T-helper 2 cell treated with Interferon-gamma antibody and Interleukin-4, amounts not matched to agents 5 μg/mL and 100 μg/mL, for 36 hours (primary cell): ENCODE measurements at places on chromosomes 6 and 20.

DNA sequence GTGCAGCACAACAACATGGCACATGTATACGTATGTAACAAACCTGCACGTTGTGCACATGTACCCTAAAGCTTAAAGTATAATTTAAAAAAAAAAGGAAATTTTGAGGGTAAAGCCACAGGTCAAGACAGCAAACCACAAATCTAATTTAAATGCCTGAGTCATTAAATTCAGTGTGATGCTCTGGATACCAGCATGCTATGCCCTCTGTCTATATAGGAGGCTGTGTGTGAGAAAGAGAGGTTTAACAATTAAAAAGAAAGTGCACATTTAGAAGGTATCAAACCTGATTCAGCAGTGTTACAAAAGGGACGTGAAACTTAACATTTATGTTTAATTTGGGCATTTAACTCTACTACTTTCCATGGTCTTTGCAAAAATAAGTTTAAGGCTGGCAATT is 276.3 kb downstream of the ADGRB3 start:
- no peak for DNase-seq

DNA sequence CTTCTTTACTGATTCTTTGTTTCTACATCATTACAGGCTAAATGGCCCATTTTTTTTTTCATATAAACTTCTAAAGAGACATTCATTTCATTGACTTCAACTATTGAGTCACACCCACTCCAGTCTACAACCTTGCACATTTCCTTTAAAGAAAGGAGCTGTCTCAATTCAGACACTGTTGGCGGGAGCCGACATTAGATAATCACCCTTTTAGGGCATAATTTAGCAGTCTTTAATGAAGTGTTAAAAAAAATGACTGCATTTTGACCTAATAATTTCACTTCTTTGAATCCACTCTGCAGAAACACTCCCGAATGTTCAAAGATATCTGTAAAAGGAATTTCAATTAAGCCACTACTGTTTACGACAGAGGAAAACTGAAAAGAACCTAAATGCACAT is 1.5 kb downstream of the EPM2A start:
- no peak for DNase-seq

DNA sequence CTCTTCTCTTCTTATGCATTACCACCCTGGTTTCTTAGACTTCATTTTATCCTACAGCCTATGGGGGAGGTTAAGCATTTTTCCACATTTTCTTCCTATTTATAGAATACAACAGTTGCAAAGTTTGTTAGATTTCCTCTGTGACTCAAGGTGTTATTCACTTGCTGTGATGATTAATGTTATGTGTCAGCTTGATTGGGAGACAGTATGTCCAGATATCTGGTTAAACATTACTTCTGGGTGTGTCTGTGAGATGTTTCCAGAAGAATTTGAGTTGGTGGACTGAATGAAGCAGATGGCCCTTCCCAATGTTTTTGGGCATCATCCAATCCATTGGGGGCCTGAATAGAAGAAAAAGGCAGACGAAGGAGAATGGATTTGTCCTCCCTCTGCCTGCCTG is 131.3 kb downstream of the C6orf118 start:
- DNase-seq: no peak

- no peak for DNase-seq
These were observed 17.1 kb upstream of the ADRM1 start for GRCh38 chr20:62285722-62286121.

DNA sequence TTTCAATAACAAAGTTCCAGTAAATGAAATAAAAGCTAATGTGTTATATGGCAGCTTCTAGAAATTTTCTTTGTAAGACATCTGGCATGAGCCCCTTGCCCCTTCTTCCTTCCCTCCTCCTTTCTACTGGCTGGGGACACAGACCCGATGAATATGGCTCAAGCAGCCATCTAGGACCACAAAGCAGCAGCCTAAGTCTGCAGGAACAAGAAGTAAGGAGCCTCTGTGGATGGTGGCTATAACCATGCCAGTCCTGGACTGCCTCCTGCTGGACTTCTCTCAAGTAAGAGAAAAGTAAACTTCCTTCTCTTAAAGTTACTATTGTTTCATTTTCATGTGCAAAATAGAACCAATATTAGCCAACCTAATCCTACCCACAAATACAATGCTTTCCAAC is 114.9 kb upstream of the DST start:
- no peak for DNase-seq

DNA sequence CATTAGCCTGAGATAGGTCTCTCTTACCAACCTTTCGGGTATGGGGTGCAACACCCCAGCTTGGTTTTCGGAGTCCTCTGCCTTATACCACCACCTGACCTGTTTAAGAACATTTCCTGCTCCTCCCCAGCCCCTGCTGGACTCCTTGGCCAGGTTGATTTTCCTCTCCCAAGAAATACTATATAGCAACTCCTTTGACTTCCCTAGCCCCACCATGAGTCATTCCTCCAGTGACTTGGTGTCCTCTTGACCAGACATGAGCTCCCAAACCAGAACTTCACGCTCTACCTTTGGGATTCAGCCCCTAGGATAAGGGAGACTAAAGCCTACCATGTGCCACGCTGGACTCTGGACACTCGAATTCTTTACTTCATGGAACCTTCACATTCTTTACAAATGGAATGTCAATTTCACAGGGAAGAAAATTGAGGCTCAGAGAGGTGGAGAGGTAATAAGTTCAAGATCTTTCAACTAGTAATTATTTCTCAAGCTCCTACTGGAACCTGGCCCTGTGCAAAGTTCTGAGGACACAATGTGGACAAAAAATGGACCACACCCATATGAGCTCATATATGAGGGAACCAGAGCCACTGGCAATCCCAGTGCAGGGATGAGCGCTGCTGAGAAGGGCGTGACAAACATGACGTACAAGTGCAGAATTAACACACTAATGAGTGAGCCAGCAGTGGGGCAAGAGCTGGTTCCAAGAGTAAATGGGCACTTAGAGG is 48.2 kb downstream of the SIRPA start:
- DNase-seq: no peak

DNA sequence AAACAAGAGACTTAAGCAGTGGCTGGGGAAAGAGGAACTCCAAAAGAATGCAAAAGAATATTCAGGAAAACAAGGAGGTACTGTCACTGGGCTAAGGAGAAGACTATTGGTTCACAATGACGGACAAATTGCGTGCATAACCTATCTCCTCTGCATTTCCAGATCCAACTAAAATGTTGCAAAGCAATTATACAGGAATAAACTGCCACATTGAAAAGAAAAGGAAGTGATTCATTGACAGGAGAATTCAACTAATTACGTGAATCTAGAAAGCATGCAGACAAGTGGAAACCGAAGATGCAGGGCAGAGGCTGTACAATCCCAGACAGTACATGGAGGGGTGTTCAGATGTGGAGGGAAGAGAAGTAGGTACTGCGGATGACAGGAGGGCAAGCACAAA is 152.8 kb upstream of the RIPOR2 start:
- no peak for DNase-seq

GRCh38 chr6:82144852-82145340 is 102.6 kb downstream of the IBTK start:
- no peak for DNase-seq

GRCh38 chr20:54929191-54929590 is 453.8 kb downstream of the DOK5 start:
- no peak for DNase-seq

DNA sequence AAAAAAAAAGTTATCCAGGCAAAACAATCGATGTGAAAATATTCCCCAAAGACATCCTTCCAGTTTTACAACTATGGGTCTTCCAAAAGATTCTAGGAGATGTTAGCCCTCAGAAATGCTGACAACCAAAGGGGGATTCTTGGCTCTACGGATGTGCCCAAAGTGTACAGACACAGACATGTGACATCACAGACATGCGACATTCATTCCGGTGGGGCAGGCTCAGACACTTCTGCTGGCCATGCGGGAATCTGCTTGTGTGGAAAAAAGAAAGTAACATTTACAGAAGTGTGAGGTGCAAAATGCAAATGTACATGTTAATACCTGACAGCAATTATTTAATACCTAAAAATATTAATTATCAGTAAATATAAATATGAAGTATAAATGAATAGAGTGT is 268.6 kb downstream of the FOXC1 start:
- DNase-seq: no peak

DNA sequence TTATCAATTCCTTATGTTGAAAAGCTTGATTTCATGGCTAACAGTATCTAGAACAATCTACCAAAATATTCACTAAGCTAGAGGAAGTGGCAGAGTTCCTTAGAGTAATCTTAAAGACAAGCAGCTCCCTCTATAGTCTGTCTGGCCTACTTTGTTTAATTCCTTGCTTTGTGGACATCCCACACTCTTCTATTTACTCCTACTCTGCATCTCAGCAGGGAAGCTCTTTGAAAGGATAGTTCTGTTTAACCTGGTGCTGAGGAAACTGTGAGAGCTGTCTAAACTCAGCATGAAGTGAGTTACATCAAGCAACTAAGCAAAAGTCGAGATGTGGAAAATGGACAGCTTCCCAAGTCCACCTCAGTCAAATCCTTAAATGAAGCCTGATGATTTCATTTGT is 4.3 kb downstream of the REV3L start:
- peak; percentile 10 for DNase-seq

- DNase-seq: no peak
These were observed 28.2 kb upstream of the ELMO2 start for GRCh38 chr20:46434597-46434996.

DNA sequence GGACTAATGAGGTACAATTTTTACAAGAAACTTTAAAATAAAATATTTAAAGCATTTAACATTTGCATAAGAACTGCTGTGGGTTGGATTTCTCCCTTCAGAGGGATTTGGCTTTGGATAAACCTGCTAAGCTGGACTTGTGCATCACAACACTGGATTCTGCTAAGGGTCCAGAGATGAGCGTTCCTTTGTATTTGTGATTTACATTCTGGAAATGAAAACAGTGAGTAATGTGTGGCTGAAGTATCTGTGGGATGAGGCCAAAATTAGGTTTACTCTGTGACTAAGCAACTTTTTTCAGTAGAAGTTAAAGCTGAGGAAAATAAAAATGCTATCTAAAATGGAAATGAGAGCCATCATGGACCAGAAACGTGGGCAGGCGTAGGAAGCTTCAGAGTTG is 494.3 kb downstream of the EPM2A start:
- DNase-seq: no peak

GRCh38 chr20:54207743-54208547 is at the start of gene PFDN4:
TSS of gene PFDN4 (plus strand) at chr20:54208087. CDS start at chr20:54208101, 14 bp downstream.
- peak; percentile 86 for DNase-seq

- DNase-seq: no peak
These were observed 308.5 kb downstream of the BMP7 start for GRCh38 chr20:56957737-56958553.

GRCh38 chr6:159134701-159135364 is 34.4 kb upstream of the FNDC1 start:
- DNase-seq: peak; percentile 57

GRCh38 chr6:41531591-41532582 is 14.3 kb upstream of the FOXP4 start:
- peak; percentile 68 for DNase-seq

DNA sequence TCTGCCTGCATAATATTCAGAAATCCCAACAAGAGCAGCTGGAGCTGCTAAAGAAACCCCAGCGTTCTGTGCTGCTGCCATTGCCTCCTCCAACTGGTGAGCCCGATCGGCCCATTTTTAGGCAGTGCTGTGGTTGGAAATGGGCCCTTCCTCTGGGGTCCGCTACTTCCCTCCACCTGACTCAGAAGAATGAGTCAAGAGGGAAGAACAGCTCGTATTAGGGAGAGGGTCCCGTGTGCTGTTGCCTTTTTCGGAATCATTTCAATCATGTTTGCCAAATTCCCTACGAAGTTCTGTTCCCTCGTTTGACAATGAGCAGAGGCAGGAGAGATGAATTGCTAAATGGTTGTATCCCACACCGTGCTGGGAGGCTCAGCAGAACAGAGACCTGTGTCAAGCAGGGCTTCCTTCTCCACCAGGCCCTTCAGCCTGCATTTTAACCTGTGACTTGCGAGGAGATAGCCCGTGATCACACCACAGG is 38.4 kb downstream of the THBS2 start:
- DNase-seq: no peak

- no peak for DNase-seq
These were observed 98.8 kb downstream of the CLVS2 start for GRCh38 chr6:123094795-123095194.
